ENCODE measurements at places on chromosomes 4 and X.

DNA sequence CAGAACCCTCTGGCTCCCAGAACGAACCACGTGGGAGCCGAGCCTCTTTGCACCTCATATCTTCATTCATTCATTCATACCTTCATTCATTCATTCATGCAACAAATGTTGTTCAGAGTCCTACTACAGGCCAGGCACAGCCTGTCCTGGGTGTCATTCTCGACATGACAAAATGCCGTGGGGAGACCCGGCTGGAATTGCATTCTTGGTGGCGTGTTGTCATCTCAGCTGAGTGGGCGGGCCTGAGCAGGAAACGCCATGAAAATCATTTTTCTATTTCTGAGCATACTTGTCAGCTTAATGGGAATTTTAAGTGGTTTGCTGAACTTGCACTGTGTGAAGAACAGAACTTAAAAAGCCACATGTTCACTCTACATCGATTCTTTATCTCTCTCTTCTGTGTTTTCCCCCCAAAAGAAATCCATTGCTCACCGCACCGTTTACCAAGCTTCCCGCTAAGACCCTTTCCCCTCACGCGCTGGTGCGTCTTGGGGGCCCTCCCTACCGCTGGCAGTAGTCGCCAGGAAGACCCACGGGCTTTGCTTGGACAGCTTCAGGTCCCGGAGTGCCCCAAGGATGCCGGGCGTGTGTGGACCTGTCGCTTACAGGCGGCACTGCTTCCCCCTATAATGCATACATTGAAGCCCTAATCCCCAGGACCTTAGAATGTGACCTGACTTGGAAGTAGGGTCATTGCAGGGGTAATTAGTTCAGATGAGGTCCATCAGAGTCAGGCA is 41.6 kb upstream of the HMX1 start:
- DNase-seq, result no peak

DNA sequence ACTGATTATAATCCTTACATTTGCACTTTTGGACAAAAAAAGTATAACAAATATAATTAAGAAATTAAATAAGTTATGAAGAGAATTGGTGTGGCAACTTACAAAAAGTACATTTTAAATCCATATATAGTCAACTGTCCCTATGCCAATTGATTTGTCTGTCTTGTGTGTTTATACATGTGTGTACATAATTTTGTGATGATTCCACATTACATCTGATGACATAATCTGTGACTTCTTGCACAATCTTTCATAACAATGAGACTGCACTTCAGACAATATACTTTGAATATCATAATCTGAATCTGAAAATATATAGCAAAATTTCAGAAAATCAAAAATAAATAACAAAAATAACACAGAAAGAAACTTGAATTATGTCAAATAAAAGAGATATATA is 953.4 kb downstream of the FAT4 start:
- DNase-seq, result no peak

DNA sequence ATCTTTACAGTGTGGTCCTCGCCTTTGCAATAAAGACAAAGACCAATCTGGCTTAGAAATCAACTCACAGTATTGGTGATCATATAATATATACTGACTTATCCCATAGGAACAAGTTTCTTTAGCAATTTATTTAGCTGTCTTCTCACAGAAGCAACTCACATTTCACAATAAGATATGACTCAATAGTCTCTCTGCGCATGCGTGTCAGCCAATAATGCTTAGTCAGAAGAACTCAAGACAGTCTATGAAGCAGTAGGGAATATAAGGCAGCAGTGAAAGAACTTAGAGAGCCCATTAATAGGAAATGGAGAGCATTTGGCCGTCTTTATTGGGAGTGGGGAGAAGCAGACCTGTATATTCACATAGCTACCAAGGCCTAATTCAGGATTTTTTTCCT is 216.7 kb downstream of the IL13RA2 start:
- no peak for DNase-seq

DNA sequence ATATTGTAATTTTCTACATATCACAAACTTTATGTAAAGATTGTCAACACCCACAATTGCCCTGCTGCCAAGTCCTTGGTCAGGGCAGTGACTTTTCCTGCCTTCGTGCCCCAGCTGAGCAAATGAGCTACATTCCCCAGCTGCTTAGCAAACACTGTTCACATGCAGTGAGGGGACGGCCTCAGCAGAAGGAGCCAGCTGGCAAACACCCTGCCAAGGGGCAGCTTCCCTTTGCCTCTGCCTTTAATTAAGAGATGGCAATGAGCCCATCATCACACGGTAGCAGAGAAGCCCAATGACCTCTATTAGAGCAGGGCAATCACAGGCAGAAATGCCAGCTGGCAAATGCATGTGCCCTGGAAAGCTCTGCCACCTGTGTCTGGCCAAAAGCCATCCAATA is 253.4 kb downstream of the EPHA5 start:
- peak; percentile 8 for DNase-seq

GRCh38 chrX:36909676-36910030 is 98.5 kb upstream of the FAM47C start:
- DNase-seq, result peak; percentile 39

GRCh38 chrX:46757593-46757992 is 1.3 kb downstream of the SLC9A7 start:
- no peak for DNase-seq

- no peak for DNase-seq
Observed at GRCh38 chr4:122831515-122832196, 5.0 kb downstream of the FGF2 start.

GRCh38 chrX:12965131-12965940 is 9.6 kb upstream of the TMSB4X start:
- no peak for DNase-seq

DNA sequence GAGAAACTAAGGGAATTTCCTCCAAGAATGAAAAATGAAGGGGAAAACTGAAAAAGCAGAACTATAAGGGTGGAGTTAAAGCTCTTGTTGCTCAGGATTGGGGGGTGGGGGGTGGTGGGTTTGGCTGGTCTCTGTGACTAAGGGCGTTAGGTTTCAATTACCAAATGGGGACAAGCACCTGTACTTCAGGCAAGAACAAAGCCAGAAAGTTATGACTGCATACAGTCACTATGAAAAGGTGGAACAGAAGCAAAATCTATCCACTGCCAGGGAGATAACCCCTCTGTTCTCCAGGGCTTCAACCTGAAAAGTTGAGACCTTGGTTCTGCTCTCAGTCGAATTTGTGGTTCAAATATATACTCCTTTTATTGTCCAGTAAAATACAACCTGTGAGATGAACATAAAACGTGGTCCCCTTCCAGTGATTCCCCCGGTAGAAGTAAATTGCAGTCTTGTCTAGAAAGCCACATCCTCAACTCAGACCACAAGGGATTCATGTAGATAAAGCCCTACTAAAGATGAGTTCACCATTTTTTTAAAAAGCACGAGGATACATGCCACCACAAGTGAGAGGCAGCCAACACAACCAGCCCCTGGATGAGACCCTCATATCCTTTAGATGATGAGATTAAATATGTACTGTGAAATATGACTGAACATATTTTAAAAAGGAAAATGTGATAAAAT is 257.1 kb upstream of the RPS6KA3 start:
- no peak for DNase-seq

- no peak for DNase-seq
Observed at GRCh38 chrX:108438110-108438623, at the start of gene COL4A6. TSS of gene COL4A6 (minus strand) at chrX:108438422. CDS start at chrX:108438196, 226 bp downstream.

- no peak for DNase-seq
Observed at GRCh38 chr4:174420316-174420715, 102.0 kb downstream of the HPGD start.

- no peak for DNase-seq
Observed at GRCh38 chr4:106318511-106318910, 2.2 kb downstream of the AIMP1 start.

- no peak for DNase-seq
Observed at GRCh38 chr4:1646690-1647089, 37.4 kb downstream of the FAM53A start.

DNA sequence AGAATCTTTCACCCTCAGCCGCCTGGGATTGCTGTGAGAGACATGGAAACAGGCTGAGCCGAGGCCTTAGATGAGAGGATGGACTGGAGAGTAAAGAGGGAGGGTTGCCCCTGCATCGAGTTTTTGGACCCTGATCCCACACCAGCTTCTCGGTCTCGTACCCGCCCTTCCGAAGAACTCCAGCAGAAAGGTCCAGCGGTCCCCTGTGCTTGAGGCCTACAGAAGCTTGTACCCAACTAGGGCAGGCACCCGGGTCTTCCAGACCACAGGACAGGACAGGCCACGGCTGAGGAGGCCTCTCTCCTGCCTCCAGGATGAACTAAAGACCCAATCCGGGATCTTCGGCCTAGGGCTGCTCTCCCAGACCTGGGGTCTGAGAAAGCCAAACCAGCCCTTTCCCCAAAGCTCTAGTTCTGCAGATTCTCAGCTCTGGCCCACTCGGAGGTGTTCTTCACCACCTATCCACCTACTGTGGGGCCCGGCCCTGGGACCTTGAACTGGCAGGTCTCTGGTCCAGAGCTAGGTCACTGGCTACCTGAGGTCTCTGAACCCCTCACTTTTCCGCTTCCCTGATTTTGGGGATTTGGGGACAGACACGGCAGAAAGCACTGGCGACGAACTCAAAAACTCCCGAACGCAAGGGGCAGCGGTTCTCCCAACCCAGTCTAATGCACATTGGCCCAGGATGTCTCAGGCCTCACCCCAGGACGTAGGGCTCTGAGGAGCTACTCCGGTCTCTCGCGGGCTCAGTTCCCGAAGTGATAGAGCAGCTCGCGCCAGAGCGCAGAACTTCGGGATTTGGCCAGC is 1.1 kb downstream of the NKX3-2 start:
- DNase-seq, result no peak

DNA sequence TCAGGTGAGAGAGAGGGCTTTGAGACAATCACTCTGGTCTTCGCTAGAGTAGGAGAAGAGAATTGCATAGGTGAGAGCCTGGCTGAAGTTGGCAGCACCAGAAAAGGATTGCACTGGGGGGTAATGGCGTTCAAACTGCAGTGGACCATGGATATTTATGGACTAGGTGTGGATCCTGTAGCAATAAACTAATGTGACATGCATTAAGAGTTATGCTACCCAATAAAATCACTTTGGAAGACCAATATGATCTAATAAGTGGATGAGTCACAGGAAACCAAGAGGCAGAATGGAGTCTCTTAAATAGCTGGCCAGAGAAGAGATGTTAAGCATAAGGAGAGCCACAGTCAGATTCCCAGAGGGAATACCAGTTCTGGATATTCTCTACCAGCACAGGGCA is 259.8 kb downstream of the FBXO8 start:
- no peak for DNase-seq

DNA sequence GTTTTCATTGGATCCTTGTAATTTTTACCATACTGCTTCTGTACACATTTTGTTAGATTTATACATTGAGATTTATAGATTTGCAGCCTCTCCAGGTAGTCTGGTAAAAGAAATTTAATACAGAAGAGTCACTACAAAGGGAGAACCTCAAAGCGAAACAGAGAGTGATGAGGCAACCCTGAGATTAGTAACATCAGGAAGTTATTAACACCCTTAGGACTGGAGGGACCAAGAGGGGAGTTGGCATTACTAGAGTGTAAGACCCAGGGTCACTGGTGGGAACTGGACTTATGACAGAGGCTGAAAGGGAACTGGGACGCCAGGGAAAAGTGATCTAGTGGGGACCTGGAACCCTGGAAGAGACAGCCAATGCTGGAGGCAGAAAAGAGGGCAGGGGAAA is 20.6 kb upstream of the MAML3 start:
- DNase-seq, result no peak

- no peak for DNase-seq
Observed at GRCh38 chrX:44765556-44765955, 78.3 kb upstream of the DUSP21 start.

DNA sequence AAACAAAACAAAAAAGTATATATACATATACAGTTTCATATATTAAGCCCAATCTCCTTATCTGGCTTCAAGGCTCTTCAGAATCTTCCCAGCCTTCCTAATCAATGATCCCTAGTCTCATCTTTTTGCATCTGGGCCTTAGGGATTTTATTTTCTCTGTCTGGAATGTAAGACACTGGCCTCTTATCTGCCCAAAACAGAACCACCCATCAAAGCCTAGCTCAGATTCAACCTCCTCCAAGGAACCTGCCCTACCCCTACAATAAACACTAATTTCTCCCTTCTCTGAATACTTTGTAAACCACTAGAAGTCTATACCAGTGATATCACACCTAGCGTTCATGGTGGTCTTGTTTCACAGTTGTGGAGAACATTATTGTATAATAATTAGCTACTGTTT is 23.2 kb upstream of the GAB1 start:
- DNase-seq, result no peak

- no peak for DNase-seq
Observed at GRCh38 chr4:168880072-168880675, 129.9 kb downstream of the CBR4 start.

GRCh38 chr4:2694691-2695090 is 61.4 kb downstream of the TNIP2 start:
- DNase-seq, result no peak

- DNase-seq, result no peak
Observed at GRCh38 chrX:102599951-102600579, 750 bp downstream of the ARMCX5 start.

GRCh38 chrX:56000174-56000573 is 232.0 kb upstream of the KLF8 start:
- no peak for DNase-seq

DNA sequence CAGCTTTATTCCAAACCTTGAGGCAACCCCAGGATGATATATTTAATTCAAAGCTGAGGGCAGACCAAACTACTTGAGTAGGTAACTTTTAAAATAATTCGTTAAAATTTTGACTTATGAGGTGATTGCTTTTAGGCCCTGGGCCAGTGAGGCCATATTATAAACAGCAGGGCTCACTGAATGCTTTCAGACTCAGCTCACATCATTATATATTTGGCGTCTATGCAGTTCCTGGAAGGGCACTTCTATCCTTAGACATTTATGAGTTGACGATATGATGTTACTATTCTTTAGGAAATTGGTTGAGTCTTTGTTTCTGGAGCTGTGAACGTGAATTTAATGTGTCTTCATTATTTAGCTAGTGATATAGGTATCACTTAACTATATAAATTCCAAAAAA is 400.1 kb downstream of the PDHA2 start:
- no peak for DNase-seq

GRCh38 chrX:105697984-105698781 is 124.2 kb upstream of the NRK start:
- DNase-seq, result no peak

- no peak for DNase-seq
Observed at GRCh38 chr4:44738615-44739014, 12.3 kb upstream of the GNPDA2 start.

DNA sequence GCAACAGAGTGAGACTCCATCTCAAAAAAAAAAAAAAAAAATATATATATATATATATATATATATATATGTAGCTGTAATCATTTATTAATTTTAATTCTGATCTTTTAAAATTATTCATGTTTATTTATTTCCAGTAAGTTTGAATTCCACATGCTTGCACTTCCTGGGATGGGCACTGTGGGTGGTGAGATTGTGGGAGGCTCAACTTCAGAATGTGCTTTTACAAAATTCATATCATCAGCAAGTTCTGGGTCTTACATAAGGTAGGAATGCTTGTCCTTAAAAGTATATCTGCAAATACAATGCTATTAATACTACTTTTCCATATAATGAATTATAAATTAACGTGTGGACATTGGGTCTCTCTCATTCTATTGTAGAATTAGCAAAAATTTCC is 156.5 kb downstream of the EMCN start:
- DNase-seq, result no peak

Data from astrocyte of the cerebellum (primary cell).